NCI-H1694 (cell line): ENCODE measurements at places on chromosomes 12 and 14.

GRCh38 chr14:75748336-75748735, 87.3 kb downstream of the TTLL5 start:
- DNase-seq: no peak

DNA sequence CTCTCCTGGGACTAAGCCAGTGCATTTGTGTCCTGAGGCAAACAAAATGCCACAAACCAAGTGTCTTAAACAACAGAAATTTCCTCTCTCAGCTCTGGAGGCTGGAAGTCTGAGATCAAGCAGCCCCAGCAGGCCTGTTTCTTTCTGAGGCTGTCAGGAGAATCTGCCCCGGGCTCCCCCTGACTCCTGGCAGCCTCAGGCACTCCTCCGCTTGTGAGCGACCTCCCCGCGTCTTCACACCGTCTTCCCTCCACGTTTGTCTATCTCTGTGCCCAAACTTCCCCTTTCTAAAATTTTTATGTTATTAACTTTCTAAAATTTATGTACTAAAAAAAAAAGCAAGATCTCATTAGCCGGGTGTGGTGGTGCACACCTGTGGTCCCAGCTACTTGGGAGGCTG, 59.7 kb downstream of the RIMBP2 start:
- DNase-seq: no peak

- DNase-seq: no peak
Observed at GRCh38 chr12:4579305-4580102, 17.5 kb downstream of the DYRK4 start.

DNA sequence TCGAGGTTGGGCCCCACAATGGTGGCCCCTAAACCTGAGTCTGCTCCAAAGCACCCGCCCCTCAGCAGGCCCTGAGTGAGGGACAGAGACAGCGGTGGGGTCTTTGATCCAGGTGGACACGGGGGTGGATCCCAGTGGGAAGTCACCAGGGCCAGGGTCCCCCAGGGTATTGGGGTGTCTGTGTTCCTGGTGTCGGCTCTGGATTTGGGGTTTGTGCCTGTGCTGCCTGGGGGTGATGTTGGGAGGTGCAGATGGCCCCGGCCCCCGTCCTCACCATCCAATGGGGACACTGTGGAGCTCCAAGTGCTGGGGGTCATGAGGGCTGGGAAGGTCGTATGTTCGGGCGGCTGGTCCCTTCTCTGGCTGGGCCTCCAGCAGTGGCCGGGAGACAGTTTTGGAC, 354.2 kb downstream of the TMEM121 start:
- DNase-seq: no peak

GRCh38 chr12:89250213-89250612, 102.1 kb downstream of the DUSP6 start:
- no peak for DNase-seq

DNA sequence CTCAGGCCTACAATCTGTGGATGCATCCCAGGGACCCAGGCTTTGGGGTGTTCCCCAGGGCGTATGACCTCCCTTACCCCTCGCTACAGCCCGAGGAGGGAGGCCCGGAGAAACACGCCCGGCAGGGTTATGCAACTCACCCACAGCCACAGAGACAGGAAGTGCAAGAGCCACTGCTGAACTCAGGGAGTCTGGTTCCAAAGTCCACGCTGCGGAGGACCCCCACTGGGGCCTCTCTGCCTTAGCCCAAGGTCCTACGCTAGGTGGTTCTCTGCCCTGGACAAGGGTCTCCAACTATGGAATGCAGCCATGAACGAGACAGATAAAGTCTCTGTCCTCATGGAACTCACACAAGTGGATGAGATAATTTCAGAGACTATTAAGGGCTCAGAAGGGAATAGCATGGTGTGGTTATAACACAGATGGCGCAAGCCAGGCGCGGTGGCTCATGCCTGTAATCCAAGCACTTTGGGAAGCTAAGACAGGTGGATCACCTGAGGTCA, 11.3 kb downstream of the SCARB1 start:
- no peak for DNase-seq

DNA sequence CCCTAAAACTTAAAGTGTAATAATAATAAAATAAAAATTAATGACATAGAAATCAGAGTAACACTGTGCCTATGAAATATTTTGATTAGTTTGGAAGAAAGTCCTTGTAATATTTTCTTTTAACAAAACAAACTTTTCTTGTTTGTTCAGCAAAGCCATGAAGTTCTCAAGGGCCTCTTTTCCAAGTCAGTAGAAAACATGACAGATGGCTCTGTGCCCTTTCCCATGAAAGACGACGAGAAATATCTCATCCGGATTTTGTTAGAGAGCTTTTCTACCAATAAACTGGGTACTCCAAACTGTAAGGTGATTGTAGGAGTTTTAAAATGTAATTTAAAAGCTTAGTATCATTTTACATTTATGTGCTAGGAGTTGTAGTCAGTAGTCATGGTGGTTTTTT, 54.5 kb upstream of the ASPG start:
- no peak for DNase-seq

GRCh38 chr14:105165761-105166485, 2.7 kb downstream of the JAG2 start:
- DNase-seq: no peak

GRCh38 chr12:124333724-124334123, 38.8 kb downstream of the RFLNA start:
- DNase-seq: no peak

DNA sequence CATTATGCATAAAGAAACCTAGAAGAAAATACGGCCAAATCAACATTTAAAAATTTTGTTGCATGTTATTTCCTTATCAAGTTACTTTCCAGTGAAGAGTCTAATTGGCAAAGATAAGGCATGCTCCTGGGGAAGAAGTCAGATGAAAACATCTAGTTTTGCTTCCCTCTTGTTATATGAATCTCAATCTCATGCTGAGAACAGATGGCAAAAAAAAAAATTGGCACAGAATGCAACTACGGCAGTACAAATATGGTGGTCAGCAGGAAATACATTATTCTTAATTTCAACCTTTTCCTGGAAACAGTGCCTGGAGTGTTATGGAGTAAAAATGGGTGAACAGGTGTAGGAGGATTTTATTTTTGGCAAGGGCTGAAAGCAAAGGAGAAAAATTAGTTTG, 32.8 kb downstream of the HECTD4 start:
- DNase-seq: peak; percentile 77

DNA sequence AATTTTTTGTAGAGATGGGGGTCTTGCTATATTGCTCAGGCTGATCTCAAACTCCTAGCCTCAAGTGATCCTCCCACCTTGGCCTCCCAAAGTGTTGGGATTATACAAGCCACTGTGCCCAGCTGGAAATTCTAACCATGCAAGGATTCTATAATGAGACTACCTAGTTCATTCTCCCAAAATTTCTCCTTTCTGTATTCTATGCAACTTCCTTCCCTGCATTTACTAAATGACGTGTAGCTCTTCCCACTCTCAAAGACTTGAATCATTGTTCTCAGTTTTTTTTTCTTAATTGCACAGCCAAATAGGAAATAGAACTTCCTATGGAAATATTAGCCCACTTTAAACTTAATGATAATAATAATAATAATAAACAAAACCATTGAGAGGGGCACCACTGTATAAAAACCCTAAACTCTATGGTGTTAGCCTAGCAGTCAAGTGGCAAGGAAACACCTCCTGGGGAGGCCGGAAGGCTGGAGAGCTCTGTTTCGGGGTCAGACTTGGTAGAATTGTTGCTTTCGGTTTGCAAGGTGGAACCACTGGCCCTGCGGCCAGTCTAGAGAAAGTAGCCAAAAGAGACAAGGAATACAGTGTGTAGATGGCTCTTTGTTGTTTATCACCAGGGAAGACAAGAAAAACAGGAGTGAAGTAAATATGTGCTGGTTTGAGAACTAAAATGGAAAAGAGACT, 40.0 kb upstream of the TESC start:
- no peak for DNase-seq

GRCh38 chr12:2291182-2291832, 238.5 kb downstream of the CACNA1C start:
- DNase-seq: peak; percentile 41

DNA sequence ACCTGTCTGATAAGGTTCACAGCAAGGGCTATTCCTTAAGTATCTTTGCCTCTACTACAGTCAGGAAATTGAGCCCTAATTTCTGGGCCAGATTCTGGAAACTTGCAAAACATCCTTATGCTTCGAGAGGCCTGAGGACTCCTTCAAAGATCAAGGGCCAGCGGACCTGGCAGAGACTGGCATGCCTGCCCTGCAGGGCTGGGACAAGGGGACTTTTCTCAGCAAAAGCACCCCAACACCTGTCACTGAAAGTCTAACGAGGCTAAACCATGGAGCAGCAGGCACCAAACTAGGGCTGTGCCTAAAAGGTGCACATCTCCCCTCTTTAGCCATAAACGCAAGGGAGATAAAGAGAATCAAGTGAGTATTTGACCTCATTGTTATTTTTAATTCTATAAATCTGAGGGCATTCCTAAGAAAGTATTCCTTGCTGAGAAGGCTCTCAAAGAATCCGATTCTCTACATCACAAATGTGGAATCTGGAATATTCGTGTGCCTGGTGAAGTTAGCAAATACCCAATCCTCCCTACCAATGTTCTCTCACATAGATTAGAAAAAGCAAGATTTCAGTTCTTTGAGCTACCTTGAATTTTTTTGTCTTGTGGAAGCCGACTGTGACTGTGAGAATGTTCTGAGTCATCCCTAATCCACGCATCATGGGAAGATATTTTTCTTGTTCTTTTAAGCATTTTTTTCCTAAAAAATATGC, 328.2 kb upstream of the NOVA1 start:
- no peak for DNase-seq

- DNase-seq: no peak
Observed at GRCh38 chr14:67410313-67410712, 1.7 kb downstream of the PLEK2 start.

- no peak for DNase-seq
Observed at GRCh38 chr12:124282287-124282686, 12.6 kb upstream of the RFLNA start.

DNA sequence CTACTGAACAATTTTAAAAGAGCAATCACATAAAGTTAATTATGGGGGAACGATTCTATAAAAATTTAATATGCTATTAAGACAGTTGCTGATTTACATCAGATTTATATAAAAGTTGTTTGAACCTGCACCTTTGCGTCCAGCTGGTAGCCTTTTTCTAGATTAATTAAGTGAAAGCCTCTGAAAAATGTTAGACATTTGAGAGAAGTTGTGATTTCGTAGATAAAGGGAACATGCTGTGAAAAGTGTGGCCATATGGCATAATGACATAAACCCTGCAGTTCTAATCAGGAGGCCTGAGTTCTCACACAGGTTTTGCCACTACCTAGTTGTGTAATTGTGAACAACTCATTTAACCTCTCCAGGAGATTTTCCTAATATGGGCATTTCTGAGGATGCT, 187.2 kb downstream of the TMTC2 start:
- DNase-seq: peak; percentile 93

GRCh38 chr14:30796707-30797106, 77.7 kb upstream of the COCH start:
- no peak for DNase-seq

GRCh38 chr14:60963761-60964160, 17.1 kb downstream of the TRMT5 start:
- no peak for DNase-seq

DNA sequence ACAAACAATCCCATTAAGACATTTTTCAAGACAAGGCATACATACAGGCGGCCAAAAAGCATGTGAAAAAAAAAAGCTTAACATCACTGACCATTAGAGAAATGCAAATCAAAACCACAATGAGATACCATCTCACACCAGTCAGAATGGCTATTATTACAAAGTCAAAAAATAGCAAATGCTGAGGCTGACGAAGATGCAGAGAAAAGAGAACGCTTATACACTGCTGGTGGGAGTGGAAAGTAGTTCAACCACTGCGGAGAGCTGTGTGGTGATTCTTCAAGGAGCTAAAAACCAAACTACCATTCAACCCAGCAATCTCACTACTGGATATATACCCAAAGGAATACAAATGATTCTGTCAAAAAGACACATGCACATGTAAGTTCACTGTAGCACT, 216.7 kb downstream of the FOXG1 start:
- no peak for DNase-seq

DNA sequence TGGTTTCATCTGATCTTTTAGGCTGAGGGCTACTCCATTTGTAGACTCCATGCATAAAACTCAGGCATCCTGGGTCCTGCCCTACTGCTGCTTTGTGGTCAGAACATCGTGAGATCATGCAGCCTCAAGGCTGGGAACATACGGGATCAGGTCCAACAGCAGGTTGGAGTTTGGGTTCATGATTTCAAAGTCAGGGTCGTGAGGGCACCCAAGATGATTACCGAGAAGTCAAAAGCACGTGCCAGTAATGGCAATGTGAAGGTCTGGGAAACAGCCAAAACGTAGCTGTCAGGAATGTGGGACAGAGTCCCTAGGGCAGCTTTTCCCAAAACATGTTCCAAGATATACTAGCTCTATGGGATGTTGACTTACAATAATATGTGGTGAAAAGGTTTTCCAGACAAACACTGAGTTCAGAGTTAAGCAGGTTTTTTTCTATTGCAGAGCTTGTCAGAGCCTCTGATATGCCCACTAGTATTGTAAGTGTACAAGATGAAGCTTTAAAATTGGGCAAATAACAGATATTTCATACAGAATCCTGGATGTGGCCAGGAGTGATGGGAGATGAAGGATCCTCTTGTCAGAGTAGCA, 130.3 kb upstream of the DNM1L start:
- DNase-seq: no peak

- no peak for DNase-seq
Observed at GRCh38 chr12:46723629-46724419, 102.0 kb downstream of the SLC38A4 start.

DNA sequence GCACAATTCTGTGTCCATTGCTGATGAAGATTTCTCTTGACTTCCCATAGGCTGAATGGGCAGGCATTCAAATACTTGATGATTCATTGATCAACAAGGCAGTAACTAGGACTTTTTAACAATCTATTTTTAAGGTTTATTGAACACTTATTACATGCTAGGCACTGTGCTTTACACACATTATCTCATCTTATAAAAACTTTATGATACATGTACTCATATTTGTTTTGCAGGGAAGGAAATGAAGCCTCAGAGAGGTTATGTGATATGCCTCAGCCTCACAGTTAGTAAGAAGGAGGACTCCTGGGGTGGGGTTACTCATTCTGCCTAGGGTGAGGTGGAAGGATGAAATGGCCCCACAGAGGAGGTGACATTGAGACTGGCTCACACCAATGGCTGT, 12.9 kb upstream of the EMP1 start:
- no peak for DNase-seq

- no peak for DNase-seq
Observed at GRCh38 chr14:73167727-73168126, 31.4 kb downstream of the PSEN1 start.

- no peak for DNase-seq
Observed at GRCh38 chr12:16056910-16057309, 145.8 kb downstream of the DERA start.
